Thymus (tissue), 14 donors: ENCODE measurements at places on chromosomes 16 and 17. TPM values are rescaled to one million over a fixed set of nuclear protein-coding genes. Genes with fewer than 3 reads are reported as not detected.

DNA sequence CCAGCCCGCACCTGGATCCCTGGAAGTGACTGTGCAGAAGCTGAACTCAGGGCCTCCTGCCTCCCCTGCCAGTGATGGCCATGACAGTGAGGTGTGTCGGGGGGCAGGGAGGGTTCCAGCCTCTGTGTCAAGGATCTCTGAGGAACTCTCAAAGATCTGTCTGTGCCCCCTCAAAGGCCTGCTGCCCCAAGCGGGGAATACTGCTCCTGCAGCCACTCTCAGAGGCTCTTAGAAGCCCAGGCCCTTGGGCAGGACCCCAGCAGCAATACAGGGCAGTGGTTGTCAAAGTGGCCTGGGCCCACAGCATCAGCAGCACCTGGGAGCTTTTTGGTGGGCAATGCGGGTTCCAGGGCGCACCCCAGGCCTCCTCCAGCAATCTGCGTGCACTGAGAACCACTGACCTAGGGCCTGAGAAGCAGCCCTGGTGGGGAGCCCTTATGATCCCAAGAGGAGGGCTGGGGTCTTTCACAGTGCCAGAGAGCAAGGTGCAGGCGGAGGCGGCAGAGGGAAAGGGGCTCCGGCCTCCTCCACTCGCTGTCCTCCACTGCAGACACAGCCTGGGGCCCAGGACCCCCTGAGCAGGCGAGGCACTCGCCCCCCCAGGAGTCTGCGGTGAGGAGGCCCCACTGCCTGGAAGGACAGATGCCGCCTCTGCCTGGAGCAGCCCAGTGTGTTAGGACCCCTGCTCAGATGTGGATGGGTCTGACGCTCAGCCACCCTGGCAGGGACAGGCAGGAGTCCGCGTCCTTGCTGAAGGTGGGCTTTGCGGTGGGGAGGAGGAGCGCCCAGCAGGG lies 42.1 kb downstream of the ENGASE start:
- no peak overlapping the region for H3K4me3 ChIP-seq
- no peaks in the 10 kb centered on the region for H3K36me3 ChIP-seq
- H3K4me1 ChIP-seq = no peaks in the 10 kb centered on the region

DNA sequence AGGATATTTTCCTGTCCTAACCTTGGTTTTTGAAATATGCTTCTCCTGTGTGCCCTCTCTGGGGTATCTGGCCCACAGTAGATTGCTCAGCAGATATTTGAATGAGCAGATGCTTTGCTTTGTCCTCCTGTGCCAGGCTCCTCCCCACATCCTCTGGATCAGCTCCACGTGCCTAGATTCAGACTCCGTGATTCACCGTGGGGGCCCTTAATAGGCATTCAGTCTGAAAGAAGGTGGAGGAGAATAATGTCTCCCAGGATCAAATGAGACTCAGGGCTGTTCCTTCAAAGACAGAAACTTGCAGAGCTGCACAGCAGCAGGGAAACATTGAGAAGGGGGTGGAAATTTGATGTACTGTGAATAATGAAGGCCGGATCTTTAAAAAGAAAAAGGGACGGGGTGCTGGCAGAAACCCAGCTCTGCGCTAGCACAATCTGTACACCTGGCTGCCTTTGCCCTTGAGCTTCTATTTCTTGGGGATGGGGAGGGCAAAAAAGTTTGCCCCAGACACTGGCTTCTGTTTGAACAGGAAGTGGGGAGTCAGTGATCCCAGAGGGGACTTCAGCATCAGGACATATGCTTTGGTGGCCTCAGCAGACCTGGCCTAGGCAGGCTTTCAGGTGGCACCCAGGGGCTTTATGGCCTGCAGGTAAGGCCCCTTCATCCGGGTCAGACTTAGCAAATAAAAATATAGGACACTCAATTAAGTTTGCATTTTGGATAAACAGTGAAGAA lies 15.9 kb upstream of the SLC12A3 start:
- no peak overlapping the region for H3K4me3 ChIP-seq
- peaks cover 5% of the 10 kb centered on the region for H3K36me3 ChIP-seq
- no peak overlapping the region for H3K27ac ChIP-seq
- H3K27me3 ChIP-seq = no peaks in the 10 kb centered on the region

DNA sequence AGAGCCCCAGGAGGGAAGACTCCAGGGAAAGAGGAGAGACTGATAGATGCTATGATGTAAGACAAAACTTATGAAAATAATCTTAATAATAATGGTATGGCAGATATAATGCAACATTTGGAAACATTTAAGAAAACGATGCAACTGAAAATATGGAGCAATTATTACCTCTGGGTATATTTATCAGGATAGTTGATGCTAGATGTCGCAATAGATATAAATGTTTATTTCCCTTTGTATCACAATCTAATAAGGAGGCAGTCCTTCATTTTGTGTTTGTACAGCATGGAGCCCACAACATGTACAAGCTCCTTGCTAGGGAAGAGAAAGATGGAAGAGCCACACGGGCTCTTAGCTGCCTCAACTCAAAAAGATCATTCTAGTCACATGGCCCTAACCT lies 101.1 kb upstream of the TMEM132E start:
- peaks cover 2% of the 10 kb centered on the region for H3K27me3 ChIP-seq
- no peaks in the 10 kb centered on the region for H3K36me3 ChIP-seq
- DNase-seq = no peak
- no peak overlapping the region for H3K4me3 ChIP-seq
- H3K27ac ChIP-seq = no peak overlapping the region
- no peaks in the 10 kb centered on the region for H3K4me1 ChIP-seq

Gene PPY
- total RNA-seq = 0.33 TPM

Gene PIMREG
- 15.1 TPM for total RNA-seq

Gene TBX21
- 1.6 TPM for total RNA-seq
